ENCODE measurements at places on chromosomes 7 and 10. TPM values are rescaled to one million over a fixed set of nuclear protein-coding genes. Genes with fewer than 3 reads are reported as not detected.

Gene LIPM
- total RNA-seq: not detected

DNA sequence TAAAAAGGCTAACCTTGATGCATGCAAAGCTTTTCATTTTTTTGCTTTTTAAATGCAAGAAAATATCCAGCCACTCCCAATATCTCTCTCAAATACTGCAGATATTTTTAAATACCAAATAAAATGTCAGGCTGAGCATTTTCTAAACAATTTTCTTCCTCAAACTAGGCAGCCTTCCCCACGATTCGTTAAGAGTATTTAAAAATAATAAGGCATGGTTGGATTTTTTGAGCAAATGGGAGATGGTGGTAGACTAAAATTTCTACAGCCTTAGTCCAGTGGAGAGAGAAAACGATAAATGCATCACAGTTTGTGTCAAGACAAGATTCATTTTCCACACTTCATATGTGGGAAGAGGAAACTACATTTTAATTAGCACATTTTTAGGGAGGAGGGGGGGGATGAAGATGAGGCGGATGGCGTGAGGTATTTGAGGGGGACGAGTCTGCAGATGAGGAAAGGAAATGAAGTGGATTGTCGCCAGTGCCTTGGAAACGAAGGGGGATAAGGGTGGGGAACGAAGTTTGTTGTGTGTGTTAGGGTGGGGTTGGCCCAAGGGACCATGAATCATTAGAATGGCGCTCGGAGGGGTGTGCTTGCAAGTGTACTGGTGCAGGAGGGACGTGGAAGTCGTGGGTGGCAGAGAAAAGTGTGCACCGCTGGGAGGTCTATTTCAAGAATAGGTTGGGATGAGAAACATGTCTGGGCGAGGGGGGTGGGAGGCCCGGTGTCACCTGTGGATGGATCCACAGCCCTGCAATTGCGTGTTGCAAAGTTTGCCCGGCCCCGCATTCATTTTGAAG, 1.2 kb upstream of the ADD3 start:
- peaks cover 43% of the 10 kb centered on the region for H3K4me1 ChIP-seq
- H3K27ac ChIP-seq: no peak overlapping the region
- no peaks in the 10 kb centered on the region for H3K36me3 ChIP-seq
- H3K4me3 ChIP-seq: no peak overlapping the region
- peak; percentile 22 for DNase-seq

DNA sequence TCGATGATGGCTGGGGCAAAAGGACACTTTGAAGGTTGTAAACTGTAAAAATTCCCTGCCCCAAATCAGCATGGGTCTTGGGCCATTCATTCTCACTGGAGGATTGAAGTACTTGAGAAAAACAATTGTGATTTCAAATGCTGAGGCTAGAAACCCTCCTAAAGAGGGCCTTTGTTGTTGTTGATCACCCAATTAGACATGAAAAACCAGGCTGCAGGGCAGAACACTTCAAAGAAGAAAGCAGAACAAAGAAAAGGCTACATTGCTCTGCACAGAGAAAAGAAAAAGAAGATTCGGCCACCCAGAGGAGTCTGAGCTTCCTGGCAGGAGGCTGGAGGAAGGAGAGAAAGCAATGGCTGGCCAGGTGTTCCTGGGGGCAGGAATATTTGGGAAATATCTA, 143.1 kb downstream of the NPY start:
- H3K27me3 ChIP-seq: peaks cover 5% of the 10 kb centered on the region
- H3K4me1 ChIP-seq: no peaks in the 10 kb centered on the region

DNA sequence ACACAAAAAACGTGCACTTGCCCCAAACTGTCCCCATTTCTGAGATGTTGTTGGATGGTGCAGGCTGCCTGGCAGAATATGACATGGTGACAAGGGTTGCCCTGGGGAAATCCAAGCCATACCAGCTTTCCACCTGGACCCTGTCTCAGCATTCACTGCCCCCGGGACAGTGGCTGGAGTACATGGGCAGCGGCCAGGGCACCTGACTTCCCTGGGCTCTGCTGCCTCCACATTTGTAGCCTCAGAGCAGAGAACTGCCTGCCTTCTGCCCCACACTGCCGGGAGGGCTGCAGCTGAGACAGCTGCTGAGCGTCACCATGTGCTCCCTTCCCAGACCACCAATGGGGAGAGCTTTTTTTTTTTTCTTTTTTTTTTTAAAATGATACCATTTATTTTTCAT, 222.9 kb upstream of the ZNF32 start:
- no peak for DNase-seq
- H3K27me3 ChIP-seq: peaks cover 13% of the 10 kb centered on the region
- no peak overlapping the region for H3K27ac ChIP-seq
- no peak overlapping the region for H3K4me3 ChIP-seq

DNA sequence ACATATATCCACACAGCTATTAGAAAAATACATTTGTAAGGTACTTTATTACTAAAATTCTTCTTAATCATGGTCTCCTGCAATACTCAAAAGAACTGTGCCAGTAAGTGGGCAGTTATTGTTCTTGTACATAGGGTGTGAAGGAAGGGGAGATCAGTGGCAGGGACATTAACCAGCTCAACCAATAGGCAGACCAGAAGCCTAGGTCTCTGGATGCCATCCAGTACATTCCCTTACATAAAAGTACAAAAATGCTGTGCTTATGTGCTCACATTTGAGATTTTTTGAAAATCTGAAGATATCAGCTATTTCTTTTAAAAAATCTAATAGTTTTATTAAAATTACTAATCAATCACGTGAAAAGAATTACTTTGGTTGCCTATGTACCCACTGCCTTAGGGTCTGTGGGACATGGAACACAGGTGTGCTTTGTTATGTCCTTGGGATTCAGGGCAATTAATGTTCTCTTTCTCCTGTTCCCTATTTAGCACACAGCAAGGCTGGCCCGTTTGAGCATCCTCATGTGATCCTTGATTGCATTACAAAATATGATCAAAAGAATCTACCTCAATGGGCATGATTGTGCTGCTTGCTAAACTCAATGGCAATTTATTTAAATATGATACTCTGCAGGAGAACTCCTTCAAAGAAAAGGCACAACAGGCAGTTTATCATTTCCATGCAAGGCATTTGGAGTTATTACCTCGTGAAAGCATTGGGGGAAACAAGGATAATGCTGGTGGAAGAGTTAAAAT, 22.7 kb downstream of the TWIST1 start:
- no peaks in the 10 kb centered on the region for H3K36me3 ChIP-seq
- no peak overlapping the region for H3K4me3 ChIP-seq
- H3K4me1 ChIP-seq: peaks cover 46% of the 10 kb centered on the region
- no peaks in the 10 kb centered on the region for H3K27me3 ChIP-seq
- DNase-seq: no peak

GRCh38 chr7:48084727-48085432, 4.2 kb upstream of the UPP1 start:
- H3K36me3 ChIP-seq: no peaks in the 10 kb centered on the region
- peaks cover 18% of the 10 kb centered on the region for H3K4me1 ChIP-seq
- no peak for DNase-seq
- H3K4me3 ChIP-seq: no peak overlapping the region
- peaks cover 3% of the 10 kb centered on the region for H3K27me3 ChIP-seq

- H3K4me1 ChIP-seq: no peaks in the 10 kb centered on the region
- H3K27ac ChIP-seq: no peak overlapping the region
- no peaks in the 10 kb centered on the region for H3K36me3 ChIP-seq
- H3K4me3 ChIP-seq: no peak overlapping the region
- no peaks in the 10 kb centered on the region for H3K27me3 ChIP-seq
Observed at GRCh38 chr7:158103378-158103777, 484.2 kb downstream of the PTPRN2 start.

DNA sequence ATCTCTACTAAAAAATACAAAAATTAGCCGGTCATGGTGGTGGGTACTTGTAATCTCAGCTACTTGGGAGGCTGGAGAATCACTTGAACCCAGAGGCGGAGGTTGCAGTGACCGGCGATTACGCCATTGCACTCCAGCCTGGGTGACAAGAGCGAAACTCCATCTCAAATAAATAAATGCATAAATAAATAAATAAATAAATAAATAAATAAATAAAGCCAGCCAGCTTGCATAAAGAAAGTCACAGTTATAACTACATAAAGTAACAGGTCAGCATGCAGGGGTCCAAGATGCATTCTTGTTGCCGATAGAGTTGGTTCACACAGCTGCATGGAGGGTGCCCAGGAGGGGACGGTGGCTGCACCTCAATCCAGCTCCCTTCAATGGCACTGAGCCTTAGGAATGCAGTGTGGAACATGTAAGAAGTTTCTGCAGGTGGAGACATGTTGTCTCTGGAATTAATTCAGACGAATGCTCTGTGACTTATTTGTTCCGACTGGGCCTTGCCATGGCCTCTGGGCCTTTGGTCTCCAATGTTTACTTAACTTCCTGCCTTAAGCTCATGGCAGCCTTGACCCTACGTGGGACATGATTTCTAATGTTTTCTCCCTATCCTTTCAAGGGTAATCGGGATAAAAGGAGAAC, 159.6 kb upstream of the PRKCQ start:
- no peak for DNase-seq
- no peaks in the 10 kb centered on the region for H3K36me3 ChIP-seq
- no peak overlapping the region for H3K4me3 ChIP-seq

DNA sequence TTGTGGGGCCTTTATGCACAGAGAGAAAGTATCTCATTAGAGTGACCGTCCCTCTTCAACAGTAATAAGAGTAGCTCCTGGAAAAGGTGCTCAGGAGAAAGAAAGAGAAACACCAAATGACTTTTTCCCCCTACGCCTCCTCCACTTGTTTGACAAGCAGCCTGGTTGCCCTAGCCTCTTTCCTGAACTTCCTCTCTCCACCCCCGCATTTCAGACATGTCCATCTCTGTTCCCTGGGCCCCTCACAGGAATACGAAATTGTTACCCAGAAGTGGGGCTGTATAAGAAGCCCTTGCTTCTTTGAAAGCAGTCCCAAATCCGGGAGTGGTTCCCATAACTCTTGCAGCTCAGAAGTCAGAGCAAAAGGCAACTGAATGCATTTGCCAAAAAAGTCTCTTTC, 119.6 kb upstream of the ADO start:
- H3K27me3 ChIP-seq: peaks cover 6% of the 10 kb centered on the region
- peaks cover 5% of the 10 kb centered on the region for H3K4me1 ChIP-seq
- no peak overlapping the region for H3K27ac ChIP-seq
- H3K36me3 ChIP-seq: no peaks in the 10 kb centered on the region
- DNase-seq: no peak
- H3K4me3 ChIP-seq: no peak overlapping the region

All from mesothelial cell of epicardium (in vitro differentiated cells).